ENCODE measurements at places on chromosomes 6 and 20.

DNA sequence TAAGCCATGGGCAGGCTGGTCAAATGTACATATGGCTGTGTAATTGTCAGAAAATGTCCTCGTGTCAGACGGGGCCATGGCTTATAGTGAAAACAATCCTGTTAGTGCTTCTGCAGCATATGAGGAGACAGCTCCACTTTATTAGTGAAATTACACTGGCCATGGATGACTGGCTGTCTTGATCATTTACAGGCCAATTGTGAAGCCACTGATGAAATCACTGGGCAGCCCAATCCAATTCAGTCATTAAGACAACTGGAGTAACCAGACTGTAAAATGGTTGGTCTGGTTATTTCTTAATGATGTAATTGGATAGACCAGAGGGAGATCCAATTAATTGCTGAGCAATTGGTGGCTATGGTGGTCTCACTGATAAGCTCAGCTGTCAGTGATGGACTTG, 749.5 kb downstream of the KIF16B start:
- DNase-seq: no peak

- no peak for DNase-seq
Measured at GRCh38 chr6:6224933-6225486, 95.5 kb downstream of the F13A1 start.

GRCh38 chr6:33926451-33926850, 122.6 kb upstream of the MLN start:
- no peak for DNase-seq

DNA sequence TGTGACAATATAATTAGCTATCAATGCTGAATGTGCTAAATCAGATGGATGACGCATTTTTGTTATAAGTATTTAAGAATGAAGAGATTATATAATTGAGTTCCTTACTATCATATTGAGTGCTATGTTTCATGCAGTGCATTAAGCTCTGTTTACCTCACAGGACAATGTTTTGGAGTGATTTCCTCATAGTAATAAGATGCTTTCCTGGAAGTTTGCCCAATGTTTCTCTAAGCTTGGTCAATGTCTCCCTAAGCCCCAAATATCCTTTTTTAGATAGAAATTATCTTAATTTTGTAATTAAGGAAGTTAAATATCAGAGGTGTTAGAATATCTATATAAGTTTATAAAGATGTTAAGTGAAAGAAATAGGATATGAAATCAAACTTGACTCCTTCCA, 489.6 kb downstream of the MMUT start:
- DNase-seq: no peak

DNA sequence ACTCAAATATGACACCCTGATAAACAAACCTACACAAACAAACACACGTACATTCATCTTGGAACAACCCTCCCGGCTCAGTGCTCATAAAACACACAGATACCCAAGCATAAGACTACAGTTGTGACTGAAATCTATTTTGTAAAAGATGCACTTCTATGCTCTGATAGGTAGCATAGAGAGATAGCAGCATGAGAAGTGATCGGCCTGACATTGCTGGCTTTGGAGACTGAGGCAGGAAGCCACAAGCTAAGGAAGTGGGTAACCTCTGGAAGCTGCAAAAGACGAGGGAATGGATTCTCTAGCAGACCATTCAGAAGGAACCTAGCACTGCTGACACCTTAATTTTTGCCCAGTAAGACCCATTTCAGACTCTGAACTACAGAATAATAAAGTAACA, 1.6 kb upstream of the RNF39 start:
- no peak for DNase-seq

DNA sequence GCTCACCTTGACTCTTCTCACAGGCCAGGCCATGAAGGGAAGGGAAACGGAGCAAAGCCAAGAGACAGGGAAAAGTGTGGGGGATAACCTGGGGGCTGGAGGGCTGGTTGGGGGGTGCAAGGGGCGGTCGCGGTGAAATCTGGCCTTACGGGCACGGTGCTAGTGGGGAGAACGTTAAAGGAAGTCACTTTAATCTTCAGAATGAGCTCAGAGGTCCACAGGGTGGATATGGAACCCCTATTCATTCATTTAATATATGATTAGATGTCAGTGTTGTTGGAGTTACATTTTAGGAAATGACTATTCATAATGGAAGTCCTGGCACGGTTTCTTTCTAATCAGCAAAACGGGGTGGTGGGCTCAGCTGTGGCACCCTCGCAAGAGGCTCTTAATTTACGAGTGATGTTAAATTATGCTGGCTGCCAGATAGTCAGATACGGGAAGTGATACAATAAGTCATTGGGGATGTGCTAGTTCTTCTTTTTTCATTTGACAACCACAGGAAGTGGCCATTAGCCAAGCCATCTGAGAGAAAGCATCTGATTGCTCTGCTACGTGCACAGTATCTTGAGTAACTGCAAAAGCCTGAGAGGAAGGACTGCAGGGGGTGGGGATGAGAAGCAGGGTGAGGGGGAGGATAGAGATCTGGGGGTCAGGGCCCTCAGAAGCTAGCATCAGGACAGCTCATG, 253.0 kb downstream of the QKI start:
- no peak for DNase-seq

Data from T follicular helper cell (primary cell).